ENCODE measurements at places on chromosomes 3 and 15.

DNA sequence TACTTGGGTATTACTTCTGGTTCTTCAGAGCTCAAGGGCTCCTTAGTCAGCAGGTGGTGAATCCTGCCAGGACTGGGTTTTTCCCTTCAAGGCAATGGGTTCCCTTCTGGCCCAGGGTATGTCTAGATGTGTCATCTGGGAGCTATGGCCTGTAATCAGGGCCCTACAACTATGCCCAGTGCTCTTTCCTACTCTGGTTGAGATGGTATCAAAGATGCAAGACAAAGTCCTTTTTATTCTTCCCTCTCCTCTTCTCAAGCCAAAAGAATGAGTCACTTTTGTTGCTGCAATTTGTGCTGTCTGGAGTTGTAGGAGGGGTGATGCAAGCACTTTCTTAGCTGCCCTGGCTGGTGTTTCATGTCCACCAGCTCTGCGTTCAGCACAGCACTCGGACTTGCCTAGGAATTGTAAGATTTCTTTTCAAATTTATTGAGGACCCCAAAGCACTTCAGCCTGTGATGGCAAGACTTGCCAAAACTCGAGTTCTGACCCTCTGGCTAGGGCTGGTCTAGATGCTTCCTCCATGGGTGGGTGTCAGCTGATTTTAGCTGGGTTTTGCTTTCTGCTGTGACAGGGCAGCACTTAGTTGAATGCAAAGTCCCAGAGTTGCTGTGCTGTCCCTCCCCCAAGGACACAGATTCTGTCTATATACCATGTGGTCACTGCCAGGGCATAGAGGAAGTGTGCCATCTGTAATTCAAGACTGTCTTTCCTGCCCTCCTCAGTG lies 129.2 kb upstream of the CBLB start:
- DNase-seq: no peak

DNA sequence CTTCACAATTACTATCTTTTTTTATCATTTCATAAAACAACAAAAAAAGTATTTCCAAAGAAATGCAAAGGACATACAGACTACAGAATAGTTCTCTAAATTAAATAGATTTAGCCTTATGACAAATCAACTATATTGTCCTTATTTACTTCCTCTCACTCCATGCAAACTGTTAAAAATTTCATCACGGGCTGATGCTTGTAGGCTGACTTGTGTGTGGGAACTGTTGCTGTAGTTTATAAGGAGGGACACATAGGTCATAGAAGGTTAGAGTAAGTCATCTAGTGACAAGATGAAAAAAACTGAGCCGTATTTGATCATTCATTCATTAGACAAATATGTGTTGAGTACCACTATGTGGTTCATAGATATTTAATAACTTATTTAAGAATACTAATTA lies 232.5 kb upstream of the TBL1XR1 start:
- DNase-seq: no peak

GRCh38 chr15:79541196-79541595 lies 109.1 kb downstream of the MINAR1 start:
- DNase-seq: no peak

DNA sequence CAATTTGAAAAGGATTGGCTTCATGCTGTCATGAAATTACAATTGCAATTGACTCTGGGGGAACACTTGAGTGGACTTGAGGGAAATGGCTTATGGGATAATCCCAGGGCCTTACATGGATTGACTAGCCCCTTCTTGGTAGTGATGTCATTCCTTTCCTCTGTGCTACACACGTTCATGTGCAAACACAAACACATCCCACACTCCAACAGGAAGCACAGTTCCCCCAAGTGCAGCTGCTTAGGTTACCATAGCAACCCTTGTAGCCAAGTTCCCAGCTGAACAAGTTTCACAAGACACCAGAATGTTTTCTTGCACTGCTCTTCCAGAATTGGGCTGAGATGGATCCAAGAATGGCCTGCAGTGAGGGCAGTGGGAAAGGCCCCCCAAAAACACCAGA lies 217.0 kb downstream of the ZNF621 start:
- DNase-seq: no peak

DNA sequence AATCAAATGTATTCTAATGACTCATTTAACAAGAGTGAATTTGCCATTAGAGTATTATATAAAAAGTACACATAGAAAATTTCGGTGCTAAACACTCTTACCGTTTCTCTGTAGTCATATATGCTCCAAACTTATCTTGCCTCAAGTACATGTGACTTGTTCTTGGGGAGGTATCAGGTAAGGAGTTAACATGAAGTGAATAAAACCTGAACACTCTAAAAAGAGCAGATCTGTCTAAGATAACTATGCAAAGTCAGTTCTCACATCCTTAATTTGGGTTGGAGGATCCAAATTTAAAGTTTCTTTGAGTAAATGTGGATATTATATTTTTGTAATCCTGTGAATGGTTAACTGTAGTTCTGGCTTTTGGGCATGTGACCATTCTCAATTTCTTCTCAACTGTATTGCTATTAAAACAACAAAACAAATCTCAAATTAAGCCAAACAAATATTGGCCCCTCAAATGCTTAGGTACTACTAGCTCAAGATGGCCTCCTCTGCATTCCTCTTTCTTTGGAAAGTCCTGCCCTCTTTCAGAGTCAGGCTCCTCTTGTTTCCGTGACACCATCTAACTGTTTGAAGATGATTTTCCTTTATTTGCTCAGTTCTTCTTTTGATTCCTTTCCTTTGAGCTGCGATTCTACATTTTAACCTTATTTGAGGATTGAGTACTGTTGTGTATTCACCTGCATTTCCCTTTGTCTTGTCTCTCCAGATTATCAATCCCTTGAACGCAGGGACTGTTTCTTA lies 4.2 kb downstream of the EDEM1 start:
- DNase-seq: no peak

- DNase-seq: no peak
Observed at GRCh38 chr15:96125721-96126415, 204.6 kb upstream of the NR2F2 start.

DNA sequence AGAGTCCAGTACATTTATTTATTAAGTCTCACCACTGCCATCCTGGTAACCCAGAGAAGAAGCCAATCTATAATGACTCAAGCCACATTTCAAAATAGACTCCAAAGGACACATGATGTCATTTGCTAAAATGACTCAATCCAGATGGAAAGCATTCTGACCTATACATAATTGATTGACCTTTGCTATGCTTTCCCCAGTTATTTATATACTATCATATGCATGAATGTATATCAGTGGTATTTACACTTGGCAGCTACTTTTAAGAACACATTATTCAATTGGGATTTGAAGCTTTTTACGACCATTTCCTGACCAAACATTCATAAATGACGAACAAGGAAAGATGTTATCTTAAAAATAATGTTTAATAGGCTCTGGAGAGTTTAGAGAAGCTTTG lies 297.2 kb downstream of the FHIT start:
- DNase-seq: no peak

DNA sequence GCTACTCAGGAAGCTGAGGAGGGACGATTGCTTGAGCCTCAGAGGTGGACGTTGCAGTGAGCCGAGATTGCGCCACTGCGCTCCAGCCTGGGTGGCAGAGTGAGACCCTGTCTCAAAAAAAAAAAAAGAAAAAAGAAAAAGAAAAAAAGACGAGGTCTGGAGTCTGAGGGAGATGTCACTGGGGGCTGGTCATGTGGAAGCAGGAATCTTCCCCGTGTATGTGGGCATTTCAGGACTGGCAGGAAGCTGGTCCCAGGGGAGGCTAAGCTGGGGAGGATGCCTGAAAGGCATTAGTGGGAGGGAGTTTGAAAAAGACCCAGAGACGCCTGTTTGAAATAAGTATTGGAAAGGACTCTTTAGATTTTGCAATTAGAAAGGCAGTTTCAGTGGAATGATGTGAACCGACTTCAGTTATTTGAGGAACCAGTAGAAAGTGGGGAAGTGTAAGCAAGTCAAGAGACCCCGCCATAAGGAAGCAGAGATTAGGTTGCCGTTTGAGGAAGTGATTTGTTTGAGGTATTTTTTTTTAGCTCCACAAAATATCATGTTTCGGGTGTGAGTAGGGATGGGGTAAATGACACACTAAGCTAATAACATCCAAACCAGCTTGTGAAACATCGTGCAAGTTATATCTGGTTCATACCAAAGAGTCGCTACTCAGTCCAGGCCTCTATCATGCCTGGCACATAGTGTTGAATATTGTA lies 55.5 kb downstream of the ST6GAL1 start:
- DNase-seq: no peak

Data from CD4-positive, alpha-beta T cell treated with Interleukin-6 for 4 hours (primary cell).